Right atrium auricular region (tissue), 2 donors: ENCODE measurements at places on chromosomes 2 and 18. TPM values are rescaled to one million over a fixed set of nuclear protein-coding genes. Genes with fewer than 3 reads are reported as not detected.

Gene MC2R
- not detected for total RNA-seq

Gene ARHGEF4
- 3.5 TPM for total RNA-seq

Gene MALL
- 27.4 TPM for total RNA-seq

- H3K36me3 ChIP-seq, result no peaks in the 10 kb centered on the region
- no peak overlapping the region for H3K4me3 ChIP-seq
- peak; percentile 48 for DNase-seq
- no peaks in the 10 kb centered on the region for H3K4me1 ChIP-seq
Measured at GRCh38 chr2:111031546-111032478, 88.9 kb upstream of the BCL2L11 start.

GRCh38 chr2:222805591-222806304 lies 55.1 kb upstream of the ACSL3 start:
- no peaks in the 10 kb centered on the region for H3K36me3 ChIP-seq
- no peak for DNase-seq
- no peak overlapping the region for H3K27ac ChIP-seq

DNA sequence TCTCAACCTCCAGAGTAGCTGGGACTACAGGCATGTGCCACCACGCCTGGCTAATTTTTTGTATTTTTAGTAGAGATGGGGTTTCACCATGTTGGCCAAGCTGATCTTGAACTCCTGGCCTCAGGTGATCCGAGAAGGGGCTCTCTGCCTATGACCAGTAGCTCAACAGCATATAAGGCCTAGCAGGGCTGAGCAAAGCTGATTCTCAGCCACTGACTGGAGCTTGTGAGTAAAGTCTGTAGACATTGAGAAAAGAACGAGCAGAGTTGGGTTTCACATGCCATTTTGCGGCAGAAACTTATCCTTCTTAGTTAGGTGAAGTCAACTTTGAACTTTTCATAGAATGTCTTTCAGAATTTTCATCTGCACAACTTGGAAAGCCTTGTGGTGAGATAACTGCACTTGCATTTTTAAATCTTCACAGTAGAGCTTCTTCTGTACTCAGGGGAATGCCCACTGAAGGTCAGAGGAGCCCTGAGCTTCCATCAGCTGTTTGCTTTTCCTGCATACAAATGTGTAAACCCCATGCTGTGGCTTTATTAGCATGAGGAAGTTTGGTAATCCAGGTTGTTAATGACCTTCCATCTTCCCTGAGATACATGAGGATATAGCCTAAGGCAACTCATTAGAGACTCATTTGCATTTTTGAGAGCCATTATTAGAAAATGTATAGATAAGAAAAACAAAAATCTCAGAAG lies 602.4 kb downstream of the METTL4 start:
- DNase-seq, result no peak
- H3K36me3 ChIP-seq, result no peaks in the 10 kb centered on the region
- no peaks in the 10 kb centered on the region for H3K4me1 ChIP-seq
- no peak overlapping the region for H3K27ac ChIP-seq

- no peak overlapping the region for H3K4me3 ChIP-seq
- no peaks in the 10 kb centered on the region for H3K36me3 ChIP-seq
- H3K4me1 ChIP-seq, result no peaks in the 10 kb centered on the region
Measured at GRCh38 chr18:77108001-77108692, 24.4 kb downstream of the MBP start.
